Activated T-helper 1 cell treated with anti-CD3 and anti-CD28 coated beads, Interleukin-12 subunit alpha, Interleukin-12 subunit beta, Interleukin-2, Interleukin-4 antibody, amounts not matched to agents 30 ng/mL and 10 ng/mL and 1 ng/mL, durations not matched to agents 14 hours and 24 hours and 36 hours (primary cell): ENCODE measurements at places on chromosomes 16 and 17.

GRCh38 chr17:42273474-42274252 lies 2.5 kb downstream of the STAT5B start:
- DNase-seq = no peak

DNA sequence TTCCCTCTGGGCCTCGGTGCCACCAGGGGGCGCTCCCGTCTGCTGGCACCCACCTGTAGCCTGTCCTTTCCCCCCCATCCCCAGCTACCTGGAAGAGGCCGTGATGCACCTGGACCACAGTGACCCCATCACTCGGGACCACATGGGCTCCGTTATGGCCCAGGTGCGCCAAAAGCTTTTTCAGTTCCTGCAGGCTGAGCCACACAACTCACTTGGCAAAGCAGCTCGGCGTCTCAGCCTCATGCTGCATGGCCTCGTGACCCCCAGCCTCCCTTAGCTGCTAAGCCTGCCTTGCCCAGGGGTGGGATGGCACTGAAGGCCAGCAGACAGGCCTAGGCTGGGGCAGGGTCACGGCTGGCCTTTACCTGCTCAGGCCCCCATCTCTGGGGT lies 818 bp upstream of the NRN1L start:
- peak; percentile 56 for DNase-seq

- no peak for DNase-seq
Measured at GRCh38 chr17:27513849-27514248, 57.6 kb downstream of the KSR1 start.

- DNase-seq = no peak
Measured at GRCh38 chr16:87380881-87381280, 2.7 kb downstream of the FBXO31 start.

DNA sequence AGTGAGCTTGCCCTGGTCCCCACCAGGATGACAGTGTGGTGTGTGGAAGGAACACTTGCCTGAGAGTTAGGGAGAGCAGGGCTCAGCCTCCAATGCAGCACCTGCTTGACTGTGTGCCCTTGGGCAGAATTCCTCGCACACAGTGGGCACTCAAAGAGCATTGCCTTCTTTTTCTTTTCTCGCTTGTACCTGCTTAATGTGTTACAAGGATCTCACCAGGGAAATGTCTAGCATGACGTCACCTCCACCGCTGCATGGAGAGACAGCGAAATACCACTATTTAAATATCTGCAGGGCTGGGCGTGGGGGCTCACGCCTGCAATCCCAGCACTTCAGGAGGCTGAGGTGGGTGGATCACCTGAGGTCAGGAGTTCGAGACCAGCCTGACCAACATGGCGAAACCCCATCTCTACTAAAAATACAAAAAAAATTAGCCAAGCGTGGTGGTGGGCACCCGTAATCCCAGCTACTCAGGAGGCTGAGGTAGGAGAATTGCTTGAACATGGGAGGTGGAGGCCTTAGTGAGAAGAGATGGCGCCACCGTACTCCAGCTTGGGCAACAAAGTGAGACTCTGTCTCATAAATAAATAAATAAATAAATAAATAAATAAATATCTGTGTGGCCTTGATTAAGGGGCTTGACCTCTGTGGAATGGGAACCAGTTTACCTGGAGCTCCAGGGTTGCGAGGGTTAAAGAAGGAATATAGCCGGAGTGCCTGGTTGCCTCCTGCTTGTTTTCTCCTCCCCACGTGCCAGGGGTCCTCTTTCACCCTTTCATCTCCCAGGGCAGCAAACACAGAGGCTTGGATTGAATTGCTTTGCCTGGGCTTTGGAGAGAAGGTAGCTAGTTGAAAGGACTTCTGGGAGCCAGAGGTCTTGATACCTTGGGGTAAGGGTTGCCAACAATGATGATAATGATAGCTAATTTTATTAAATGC lies 16.3 kb downstream of the SNX29 start:
- DNase-seq = no peak

DNA sequence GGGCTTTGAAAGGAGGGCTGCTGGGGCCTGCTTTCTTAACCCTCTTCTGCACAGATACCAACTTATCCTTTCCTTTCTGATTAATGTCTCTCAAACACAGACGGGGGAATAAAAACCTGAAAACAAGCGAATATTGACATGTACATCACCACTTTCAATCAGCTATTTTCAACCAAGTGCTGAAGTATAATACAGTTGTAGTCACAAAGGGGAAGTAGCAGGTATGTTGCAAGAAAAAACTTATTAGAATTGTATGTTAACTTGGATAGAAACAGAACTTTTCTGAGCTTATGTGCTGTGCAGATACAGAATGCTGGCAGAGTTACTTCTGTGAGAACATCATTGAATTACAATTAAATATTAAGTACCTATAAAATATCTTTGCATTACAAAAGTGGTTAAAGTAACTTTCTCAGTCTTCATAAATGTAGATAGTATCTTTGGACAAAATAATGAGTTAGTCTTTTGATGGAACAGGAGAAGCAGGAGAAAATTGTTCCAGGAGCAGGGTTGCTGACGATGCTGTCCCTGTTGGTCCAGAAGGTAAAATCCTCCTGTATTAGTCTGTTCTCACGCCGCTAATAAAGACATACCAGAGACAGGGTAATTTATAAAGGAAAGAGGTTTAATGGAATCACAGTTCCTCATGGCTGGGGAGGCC lies 59.5 kb downstream of the RPTOR start:
- no peak for DNase-seq

GRCh38 chr17:64773836-64774761 lies 112.0 kb upstream of the SMURF2 start:
- DNase-seq = no peak

DNA sequence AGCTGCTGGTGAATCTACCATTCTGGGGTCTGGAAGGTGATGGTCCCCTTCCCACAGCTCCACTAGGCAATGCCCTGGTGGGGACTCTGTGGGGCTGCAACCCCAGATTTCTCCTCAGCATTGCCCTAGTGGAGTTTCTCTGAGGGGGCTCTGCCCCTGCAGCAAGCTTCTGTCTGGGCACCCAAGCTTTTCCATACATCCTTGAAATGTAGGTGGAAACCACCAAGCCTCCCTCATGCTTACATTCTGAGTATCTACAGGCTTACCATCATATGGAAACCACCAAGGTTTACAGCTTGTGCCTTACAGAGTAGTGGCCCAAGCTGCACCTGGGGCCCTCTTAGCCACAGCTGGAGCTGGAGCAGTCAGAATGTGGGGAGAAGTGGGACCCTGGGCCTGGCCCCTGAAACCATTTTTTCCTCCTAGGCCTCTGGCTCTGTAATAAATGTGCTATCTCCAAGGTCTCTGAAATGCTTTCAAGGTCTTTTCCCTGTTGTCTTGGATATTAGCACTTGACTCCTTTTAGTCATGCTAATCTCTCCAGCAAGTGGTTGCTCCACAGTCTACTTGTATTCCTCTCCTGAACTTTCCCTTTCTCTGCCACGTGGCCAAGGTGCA lies 19.6 kb upstream of the DLX3 start:
- no peak for DNase-seq

DNA sequence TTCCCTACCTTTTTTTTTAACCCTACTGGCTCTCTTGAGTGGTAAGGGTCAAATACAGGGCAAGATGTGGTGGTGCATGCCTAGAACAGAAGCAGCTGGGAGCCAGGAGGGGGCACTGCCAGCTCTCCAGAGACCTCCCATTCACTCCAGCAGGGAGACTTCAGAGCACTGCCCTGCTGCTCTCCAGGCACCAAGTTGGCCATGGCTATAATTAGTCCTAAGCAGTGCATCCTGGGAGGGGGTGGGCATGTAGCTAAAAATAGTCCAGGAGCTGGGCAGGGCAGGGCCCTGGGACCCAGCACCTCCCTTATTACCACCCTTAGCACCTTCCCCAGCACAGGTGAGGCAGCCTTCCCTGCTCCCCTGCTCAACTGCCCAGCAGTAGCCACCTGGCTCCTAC lies 3.5 kb downstream of the CORO6 start:
- no peak for DNase-seq

GRCh38 chr17:61116577-61116976 lies 283.1 kb upstream of the TBX2 start:
- DNase-seq = no peak

DNA sequence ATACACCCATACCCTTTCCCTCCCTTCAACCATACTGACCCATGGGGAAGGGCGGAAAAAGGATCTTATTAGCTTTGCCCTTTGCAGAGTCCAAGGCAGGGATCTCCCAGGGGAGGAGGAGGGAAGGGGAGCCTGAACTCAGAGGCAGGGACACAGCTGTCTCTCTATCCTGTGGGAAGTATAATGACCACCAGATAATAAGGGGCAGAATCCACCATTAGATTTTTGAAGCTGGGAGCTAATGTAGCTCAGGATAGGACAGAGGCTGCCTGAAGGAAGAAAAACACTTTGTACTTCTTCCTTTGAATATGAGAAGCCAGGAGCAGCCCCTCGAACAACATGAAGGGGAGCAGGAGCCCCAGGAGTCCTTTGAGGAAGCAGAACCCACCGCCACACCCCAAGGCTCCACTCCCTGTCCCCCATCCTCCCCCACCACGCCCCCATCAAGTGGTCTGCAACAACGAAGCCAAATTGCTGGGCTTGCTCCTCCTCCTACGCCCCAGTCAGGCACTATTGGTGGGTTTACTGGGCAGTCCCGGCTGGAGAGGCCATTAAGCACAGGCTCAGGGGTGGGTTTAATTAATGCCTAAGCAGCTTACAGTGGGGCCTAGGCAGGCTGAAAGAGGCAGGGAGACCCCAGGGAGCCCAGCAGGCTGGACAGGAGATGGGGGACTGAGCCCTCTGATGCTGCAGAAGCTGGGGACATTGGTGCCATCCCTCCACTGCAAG lies 5.3 kb downstream of the MPP2 start:
- DNase-seq = no peak

- peak; percentile 48 for DNase-seq
Measured at GRCh38 chr17:76996741-76997694, 128.8 kb downstream of the MGAT5B start.
